ENCODE measurements at places on chromosomes 12 and 14.

DNA sequence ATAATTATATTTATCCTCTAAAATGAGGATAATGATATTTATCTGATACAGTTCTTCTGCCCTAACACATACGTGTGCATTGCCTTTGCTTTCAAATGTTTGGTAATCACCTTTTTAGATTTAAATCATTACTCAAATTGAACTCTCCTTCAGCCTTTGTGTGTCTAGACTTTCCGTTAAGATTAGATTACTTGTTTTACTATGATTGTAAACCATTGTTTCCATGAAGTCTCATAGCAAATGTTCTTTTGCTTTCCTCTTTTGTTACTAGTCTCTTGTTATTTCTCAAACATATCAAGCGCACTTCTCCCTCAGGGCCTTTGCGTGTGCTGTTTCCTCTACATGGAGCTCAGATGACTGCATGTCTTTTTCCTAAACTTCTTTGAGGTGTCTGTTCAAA lies 63.7 kb downstream of the ETV6 start:
- DNase-seq, result no peak

DNA sequence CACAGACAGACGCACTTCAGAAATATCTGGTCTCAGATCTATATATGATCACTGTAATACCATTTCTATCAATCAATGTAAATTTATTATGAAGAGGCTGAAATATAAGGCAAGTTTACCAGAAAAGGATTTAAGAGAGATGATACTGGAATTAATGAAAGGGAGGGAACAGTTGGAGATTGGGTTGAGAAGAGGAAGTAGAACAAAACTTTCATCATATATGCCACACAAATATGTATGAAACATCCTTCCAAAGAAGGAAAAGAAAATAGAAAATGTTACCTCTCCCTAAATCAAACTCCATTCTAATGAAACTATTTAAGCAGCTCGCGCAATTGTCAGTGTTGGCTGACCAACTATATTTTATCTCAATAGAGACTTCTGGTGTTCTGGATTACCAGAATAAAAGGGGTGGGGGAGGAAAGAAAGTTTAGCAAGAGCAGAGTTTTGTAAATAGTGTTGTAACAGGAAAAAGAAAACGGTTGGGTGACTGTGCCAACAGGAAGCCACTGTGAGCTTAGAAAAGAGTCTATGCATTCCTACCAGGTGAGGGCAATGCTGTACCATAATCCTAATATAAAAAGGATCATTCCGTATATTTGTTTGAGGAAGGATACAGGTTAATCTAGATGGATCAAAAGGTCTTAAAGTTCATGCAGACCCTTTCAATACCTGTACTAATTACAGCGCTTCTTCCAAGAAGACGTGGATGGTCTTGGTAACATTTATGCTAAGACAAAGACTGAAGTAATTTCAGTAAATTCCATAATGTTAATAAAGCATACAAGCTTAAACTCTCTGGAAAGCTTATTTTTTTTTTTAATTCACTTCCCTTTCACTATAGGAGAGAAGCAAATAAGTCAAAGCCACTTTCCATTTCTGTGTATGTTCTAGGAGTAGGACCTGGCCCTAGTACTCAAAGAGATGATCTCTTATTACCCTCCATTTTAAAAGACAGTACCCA lies 14.5 kb upstream of the LLPH start:
- no peak for DNase-seq

GRCh38 chr14:21987937-21988336 lies 314.3 kb upstream of the OR4E1 start:
- DNase-seq, result no peak

GRCh38 chr12:16555630-16556029 lies 50.3 kb downstream of the LMO3 start:
- DNase-seq, result no peak

DNA sequence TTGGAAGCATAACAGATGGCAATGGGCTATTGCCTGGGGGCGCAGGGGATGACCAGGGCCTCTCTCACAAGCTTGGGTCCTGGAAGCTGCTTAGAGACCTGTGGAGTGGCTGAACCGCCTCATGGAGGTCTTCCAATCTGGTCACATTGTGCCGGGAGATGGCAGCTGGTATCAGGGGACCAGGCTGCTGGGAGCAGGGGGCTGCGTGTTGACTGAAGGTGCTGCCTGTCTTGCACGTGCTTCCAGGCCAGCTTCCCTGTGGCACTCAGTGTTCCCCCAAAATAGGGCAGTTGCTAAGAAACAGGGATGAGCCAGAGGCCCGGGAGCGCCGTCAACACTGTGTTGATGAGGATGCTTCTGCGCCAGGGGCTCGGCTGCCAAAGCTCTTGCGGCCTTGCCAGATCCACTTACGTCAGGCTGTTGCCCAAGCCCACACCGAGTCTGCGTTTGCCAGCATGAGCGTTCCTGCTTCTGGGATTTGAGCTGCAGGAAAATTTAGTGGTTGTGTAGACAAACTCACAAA lies 39.8 kb downstream of the ELK3 start:
- DNase-seq, result peak; percentile 43

GRCh38 chr12:120677765-120678473 lies 9.0 kb upstream of the MLEC start:
- no peak for DNase-seq

DNA sequence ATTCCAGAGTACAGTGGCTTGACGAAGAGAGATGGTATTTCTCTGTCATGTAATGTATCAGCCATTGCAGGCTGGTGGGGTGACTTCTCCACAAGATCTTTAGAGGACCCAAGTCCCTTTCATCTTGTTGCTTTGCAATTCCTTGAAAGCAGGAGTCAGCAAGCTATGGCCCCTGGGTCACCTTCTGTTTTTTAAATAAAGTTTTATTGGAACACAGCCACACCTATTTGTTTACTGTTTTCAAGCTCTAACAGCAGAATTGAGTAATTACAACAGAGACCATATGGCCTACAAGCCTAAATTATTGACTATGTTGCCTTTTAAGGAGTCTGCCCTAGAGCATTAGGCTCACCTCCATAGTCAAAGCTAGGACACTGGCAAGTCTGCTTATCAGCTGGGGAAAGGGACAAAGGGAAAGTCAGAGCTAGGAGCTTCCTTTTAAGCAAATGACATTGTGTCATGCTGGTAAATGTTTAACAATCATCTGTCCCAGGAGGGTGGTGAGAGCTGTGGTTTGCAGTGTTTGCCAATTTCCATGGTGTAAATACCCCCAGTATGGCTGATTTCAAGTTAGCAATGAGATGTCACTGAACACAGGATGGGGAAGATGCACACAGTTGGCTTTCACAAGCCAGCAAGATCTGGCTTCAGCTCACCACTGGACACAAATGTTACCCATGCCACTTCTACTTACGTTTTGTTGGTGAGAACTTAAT lies 87.7 kb upstream of the PWP1 start:
- DNase-seq, result no peak

- no peak for DNase-seq
Observed at GRCh38 chr12:6093764-6094163, 30.7 kb downstream of the VWF start.

DNA sequence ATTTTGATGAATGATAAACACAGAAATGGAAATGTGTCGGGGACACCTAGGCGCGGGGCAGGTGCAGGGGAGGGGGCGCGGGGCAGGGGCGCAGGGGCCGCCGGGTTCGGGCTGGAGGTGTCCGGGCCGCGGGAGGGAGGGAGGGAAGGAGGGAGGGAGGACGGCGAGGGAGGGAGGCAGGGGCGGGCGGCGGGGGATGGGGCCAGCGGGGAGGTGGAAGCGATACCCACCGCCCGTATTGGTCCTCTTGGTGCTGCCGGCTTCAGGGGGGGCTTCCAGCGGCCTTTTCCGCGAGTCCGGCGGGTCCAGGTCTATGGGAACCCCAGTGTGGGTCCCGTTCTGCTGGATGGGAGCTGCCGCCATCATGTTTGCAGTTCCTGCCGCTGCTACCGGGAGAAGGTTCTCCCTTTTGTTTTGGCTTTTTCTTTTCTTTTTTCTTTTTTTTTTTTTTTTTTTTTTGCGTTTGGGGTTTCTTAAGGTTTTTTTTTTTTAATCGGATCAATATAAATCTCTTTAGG lies 703 bp downstream of the NOVA1 start:
- DNase-seq, result no peak

GRCh38 chr12:103780093-103780440 lies 61.0 kb downstream of the NT5DC3 start:
- DNase-seq, result no peak

- no peak for DNase-seq
Observed at GRCh38 chr14:94139421-94139820, 10.0 kb upstream of the IFI27L2 start.

GRCh38 chr12:116320791-116321217 lies 43.3 kb upstream of the MED13L start:
- no peak for DNase-seq
